Cardiac septum (tissue), 1 donor: ENCODE measurements at places on chromosomes 2 and 18.
A peak's percentile ranks its signal among the peaks of the same experiment; 100 is the strongest.

- DNase-seq = no peak
Observed at GRCh38 chr18:41482501-41482900, 472.5 kb upstream of the PIK3C3 start.

- no peak for DNase-seq
Observed at GRCh38 chr2:2045141-2045540, 285.9 kb downstream of the MYT1L start.

DNA sequence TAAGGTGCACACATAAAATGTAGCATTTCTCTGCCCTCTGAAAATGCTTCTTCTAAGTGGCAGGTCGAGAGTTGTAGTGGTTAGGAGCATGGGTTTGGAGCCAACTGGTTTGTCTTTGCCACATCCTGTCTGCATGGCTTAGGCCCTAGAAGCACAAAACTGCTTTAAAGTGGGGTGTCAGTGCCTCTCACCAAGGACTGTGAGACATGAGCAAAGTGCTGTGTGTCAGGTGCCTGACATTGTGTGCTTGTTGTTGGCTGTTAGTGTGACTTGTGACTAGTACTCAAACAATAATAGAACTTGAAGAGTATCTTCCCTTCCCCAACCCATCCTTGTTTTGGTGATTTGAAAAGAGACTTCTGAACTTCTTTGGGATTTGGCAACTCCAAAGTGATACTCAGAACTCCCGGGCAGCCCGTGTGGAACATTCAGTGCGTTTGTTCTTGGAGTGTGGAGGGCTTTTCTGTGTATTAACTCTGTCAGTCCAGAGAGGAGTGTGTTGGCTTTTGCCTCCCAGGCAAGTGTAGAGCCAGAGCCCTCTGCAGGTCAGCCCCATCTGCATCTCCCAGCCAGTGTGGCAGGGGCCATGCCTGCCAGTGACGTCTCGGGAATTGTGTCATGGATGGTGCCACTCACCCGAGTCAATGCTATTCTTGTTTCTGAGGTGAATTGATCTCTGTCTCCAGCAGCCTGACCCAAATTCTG lies 5.0 kb downstream of the MGAT5 start:
- DNase-seq = no peak

- no peak for DNase-seq
Observed at GRCh38 chr2:221444106-221444505, 128.0 kb downstream of the EPHA4 start.

GRCh38 chr2:223724861-223725260 lies 112.5 kb downstream of the AP1S3 start:
- no peak for DNase-seq

DNA sequence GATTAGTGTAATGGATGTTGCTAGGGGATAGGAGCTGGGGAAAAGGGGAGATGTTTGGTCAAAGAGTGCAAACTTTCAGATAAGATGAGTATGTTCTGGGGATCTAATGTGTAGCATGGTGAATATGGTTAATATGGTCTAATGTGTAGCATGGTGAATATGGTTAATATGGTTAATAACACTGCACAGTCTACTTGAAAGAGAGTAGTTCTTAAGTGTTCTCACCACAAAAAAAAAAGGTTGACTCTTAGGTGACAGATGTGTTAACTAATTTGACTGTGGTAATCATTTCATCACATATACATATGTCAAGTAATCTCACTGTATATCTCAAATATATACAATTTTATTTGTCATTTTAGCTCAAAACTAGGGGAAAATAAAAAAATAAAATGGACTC lies 121.3 kb upstream of the CD226 start:
- no peak for DNase-seq

- no peak for DNase-seq
Observed at GRCh38 chr18:34773961-34774766, 64.1 kb downstream of the DTNA start.

DNA sequence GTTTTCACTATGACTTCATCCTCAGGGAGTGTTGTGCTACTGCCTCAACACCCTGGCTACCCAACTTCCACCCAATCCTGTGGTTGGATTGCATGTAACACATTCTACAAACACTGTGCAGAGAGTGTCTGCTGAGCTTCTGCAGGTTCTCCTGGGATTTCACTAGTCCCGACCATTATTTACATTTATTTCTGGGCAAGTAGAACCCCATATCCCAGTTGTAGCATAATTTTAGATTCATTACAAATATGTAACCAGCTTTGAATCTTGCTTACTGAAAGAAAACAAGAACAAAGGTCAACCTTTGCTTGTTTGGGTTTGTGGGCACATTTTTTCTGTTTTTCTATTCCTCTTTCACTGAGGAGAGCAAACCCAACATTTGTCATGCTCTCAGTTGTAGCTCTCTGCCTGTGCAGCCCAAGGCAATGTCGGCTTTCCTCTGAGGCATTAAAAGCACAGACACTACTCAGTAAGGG lies 2036.1 kb upstream of the LRRTM1 start:
- no peak for DNase-seq

GRCh38 chr18:77108001-77108692 lies 24.4 kb downstream of the MBP start:
- DNase-seq = no peak

- DNase-seq = no peak
Observed at GRCh38 chr2:55526174-55526573, 6.7 kb downstream of the CFAP36 start.

- DNase-seq = no peak
Observed at GRCh38 chr2:208363485-208363884, 43.1 kb upstream of the PTH2R start.

DNA sequence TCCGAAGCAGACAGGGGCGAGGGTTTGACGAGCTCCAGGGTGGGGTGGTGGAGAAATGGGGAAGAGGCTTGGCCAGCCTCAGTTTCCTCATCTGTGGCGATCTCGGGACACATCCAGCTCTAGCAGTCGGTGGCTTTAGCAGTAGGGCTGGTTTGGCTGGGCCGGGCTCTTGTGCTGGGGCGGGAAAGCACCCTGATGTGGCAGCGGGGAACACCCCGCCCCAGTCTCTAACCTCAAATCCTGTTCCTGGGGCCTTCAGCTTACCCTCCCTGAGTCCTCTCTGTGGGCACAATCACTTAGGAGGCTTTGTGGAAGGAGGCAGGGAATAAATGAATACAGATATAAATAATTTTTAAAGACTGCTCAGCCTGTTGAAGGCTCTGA lies 26.5 kb upstream of the MCFD2 start:
- no peak for DNase-seq

GRCh38 chr2:55883357-55883756 lies 40.2 kb downstream of the EFEMP1 start:
- no peak for DNase-seq

- DNase-seq = no peak
Observed at GRCh38 chr2:186058614-186059013, 320.0 kb downstream of the FSIP2 start.

- DNase-seq = no peak
Observed at GRCh38 chr2:228767196-228767595, 503.9 kb downstream of the PID1 start.

DNA sequence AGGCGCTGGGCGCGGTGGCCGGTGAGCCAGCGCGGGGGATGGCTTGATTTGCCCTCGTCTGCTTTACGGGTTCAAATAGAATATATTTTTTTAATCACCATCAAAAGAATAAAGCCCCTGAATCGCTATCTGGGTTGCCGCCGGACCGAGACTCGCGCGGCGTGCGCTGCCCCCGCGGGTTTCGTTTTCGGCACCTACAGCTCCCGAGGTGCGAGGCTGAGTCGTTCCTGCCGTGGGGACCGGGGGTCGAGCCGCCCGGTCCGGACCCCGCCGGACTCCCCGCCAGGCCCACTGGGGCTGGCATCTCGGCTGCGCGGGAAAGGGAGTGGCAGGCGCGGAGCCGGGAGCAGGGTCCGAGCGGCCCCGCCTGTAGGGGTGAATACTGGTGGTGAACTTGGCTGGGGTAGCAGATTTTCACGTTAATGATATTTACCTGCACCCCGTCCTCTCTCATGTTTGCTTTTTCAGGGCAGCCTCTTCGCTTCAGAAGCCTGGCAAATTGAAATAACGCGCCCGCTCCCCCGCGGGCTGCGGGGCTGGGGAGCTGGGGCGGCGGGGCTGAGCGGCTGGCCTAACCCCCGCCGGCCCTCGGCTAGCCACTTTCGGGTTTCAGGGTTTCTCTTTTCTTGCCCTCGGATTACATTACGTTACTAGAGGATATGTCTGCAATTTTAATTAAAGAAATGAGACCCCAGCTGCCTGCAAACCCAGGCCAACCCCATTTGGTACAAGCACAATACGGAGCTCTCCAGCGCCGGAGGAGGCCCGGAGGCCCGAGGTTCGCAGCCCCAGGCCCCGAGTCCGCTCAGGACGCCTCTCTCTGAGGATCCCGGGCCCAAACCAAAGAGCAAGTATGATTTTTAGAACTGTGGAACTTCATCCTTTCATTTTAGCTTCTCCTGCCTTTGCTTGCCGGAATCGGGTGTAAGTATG lies 1.7 kb upstream of the CELF4 start:
- no peak for DNase-seq

DNA sequence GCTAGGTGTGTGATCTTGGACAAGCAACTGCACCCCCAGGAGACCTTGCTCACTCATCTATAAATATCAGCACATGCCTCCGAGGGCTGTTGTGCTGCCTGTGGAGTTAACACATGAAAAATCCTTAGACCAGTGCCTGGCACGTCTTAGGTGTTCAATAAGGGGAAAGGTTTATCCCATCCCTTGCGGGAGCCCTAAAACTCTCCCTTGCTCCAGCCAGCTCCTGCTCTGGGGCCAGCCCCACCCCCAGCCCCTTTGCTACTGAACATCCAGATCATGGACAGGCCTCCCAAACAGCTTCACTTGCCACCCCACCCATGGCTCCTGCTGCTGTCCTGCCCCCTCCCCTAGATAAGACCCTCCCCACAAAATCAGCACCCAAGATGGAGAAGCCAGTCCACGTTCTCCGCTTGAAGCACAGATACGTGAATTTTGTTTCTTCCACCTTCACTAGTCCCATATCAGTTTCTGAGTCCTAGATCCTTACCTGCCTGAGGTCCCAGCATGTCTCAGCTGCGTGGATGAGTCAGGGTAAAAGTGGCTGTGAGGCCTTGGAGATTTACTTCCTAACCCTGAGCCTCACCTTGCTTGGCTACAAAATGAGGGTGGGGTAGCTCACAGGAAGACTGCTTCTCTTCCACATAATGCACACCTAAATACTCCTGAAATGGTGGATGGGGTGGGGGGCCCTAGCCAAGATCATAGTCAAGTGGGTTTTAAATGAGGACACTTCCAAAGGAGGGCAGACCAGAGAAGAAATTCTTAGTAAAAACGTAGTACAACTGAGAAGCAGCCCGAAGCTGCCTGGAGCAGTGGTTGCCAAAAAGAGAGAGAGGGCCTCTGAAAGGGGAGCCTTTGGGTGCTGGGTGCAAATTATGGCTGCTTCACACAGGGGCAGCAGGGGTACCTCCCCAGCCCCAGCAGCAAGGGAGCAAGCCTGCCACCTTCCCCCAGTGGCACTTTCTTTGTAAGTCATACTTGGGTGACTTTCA lies 40.4 kb downstream of the C1QL2 start:
- DNase-seq = peak; percentile 54

DNA sequence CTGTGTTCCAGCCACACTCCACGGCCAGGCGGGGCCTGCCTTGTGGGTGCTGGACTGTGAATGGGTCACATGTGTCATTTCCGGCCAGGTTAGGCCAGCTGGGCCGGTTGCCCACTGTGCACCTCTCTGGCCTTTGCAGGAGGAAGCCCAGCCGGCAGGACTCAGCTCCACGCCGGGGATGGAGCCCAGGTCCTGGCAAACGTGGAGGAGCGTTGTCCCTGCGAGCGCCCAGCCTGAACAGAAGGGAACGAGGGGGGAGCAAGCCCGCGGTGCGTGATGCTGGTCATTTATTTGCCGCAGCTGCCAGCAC lies 152.9 kb downstream of the PXDN start:
- DNase-seq = no peak

DNA sequence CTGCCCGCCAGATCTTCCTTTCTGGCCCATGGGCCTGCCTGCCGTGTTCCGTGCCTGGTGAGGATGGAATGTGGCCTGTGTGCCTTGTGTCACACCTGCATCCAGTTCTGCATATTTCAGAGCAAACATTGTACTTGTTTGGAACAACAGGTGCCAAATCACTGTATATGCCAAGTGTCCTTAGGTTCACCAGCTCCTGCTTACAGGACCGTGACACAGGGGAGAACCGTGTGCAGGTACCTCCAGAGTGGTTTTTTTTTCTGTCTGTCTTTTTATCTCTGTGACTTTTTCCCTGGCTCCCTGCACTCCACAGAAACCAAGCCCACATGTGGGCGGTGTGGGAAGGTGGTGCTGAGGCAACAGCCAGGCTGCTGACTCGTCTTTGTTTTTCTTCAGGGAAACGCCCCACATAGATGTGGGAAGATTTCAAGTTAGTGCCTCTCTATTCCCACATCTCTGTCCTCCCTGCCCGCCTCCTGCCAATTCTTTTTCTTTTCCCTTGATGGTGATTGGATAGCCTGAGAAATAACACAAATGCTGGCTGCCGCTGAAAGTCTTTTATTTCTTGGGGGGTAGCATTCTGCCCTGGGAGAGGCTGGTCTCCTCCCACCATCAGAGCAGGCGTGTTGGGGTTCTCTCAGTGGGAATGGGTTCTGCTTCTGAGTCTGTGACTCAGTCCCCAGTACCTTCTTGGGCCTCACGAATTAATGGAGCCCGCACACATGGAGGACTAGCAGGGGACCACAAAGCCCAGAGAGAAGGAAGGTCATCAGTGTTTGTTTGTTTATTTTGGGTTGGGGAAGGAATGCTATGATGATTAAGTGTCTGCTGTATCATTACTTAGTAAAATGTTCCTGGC lies 21.4 kb downstream of the GRHL1 start:
- no peak for DNase-seq

DNA sequence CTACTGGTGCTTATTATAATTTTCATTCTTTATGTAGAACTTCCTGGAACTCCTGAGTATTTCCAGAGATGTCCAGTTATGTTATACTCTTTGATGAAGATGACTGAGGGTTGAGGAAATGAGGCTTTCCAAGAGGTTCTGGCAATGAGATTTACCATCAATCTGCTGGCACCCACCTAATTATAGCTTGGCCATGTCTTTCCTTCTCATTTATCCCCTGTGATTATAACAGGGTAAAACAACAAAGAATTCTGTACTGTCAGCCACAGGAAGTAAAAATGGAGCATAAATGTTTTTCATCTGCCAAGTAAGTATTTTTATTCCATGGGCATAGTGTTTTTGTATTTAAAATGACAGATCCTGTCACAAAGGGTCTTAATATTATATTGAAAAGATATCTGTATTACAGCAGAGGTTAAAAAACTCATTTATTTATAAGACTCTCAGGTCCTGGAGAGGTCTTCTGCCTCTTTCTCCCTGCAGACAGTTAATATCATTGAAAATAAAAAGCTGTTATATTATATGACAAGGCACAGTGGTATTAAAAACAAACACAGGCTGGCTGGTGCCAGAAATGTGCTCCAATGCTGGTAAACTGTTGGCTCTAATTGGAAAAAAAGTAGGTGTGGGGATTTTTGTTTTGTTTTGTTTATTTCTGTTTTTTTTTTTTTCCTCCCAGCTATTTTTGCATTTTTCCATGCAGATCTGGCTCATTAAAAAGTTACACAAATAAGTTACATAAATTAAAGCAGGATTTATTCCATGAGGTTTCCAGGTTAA lies 1764.1 kb upstream of the CELF4 start:
- DNase-seq = no peak

- DNase-seq = no peak
Observed at GRCh38 chr18:63374540-63374939, 7.5 kb upstream of the KDSR start.
